ENCODE measurements at places on chromosomes 7 and 10.
A peak's percentile ranks its signal among the peaks of the same experiment; 100 is the strongest.

DNA sequence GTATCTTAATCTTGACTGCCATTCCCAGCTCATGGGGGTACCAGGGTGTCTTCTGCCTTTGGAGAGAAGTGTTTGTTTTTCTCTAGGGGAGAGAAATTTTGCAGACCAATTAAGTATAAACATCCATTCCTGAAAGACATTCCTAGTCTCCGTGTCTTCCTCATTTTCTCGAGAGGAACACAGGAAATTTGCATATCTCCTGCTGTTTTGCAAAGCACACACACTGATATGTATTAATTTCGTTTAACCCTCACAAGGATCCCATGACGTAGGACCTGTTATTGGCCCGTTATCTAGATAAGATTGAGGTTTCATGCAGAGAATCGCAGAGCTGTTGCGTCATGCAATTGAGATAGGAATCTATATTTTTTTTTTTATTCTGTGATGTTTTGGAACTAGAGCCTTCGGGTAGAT lies 944 bp downstream of the RHBDD2 start:
- DNase-seq, result peak; percentile 30

GRCh38 chr10:92278996-92279696 lies 11.7 kb downstream of the CPEB3 start:
- no peak for DNase-seq

- DNase-seq, result no peak
Measured at GRCh38 chr7:28748346-28748745, 209.8 kb downstream of the TRIL start.

DNA sequence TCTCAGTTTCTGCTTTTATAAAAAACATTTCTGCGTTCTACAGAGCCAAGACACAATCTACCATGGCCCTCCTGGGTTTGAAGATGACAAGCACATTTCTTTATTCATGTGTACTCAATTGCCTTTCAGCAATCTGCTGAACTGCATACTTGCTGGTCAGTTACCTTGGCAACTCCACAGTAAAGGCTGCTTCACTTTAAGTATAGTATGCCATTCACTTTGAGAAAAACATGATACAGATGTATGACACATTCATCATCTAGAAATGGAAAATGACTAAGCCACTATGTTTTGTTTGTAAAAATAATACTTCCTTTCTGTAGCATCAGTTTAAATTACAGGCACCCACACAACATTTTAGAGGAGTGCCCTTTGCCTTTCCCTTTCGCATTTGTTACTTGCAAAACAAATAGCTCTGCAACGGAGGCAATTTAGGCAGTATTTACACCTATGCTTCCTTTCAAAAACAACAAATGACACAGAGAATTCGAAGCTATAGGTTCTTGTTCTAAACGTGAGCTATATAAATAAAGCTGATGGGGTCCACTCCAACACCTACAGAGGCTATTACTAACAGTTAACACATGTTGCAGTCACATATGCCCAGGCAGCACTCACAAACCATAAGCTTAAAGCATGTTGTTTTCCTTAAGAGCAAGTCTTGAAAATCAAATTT lies 23.5 kb downstream of the SGCE start:
- DNase-seq, result peak; percentile 42

DNA sequence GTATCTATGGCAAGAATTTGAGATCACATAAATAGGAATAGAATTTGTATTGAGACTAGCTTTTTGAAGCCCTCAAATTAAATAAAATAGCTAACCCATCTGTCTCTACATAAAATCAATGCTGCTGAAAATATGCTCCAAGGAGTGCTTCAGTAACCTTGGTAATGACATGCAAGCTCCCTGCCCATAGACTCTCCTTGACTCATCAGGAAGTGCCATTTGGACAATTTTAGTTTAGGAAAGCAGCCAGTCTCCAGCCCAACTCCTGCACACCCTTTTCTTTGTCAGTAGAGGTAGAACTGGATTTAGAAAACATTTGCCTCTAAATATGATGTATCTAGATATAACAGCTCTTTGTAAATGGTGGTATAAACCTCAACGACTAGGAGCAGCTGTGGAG lies 69.9 kb upstream of the PTPRZ1 start:
- DNase-seq, result no peak

Measured in COR-L47 (cell line).